ENCODE measurements at places on chromosomes 12 and 14. TPM values are rescaled to one million over a fixed set of nuclear protein-coding genes. Genes with fewer than 3 reads are reported as not detected.

- no peak for DNase-seq
These were observed 5.2 kb downstream of the TDP1 start for GRCh38 chr14:89960914-89961313.

DNA sequence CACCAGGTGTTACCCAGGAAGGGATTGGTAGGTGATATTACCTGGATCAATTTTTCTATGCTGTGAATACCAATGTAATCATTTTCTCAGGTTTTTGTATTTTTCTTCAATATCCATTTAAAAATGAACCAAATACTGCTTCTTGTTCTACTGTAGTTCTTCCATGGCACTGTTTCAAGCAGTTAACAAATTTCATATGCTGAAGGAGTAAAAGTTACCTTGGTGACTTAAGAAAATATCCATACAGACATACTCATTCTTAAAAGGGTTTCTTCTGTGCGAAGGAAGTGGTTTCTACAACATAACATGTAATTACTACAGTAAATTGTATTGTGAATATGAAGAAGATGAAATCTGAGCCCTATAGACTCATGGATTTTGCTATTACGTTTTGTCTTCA lies 222.5 kb downstream of the TMEM117 start:
- DNase-seq: no peak

- DNase-seq: no peak
These were observed 41.9 kb downstream of the CCDC177 start for GRCh38 chr14:69532561-69533340.

GRCh38 chr12:132568826-132569480 lies 41.4 kb downstream of the LRCOL1 start:
- DNase-seq: no peak

GRCh38 chr12:1595690-1596347 lies 1.4 kb upstream of the FBXL14 start:
- no peak for DNase-seq

GRCh38 chr12:4353785-4354208 lies 25.7 kb downstream of the FGF23 start:
- peak; percentile 21 for DNase-seq

GRCh38 chr12:131942671-131943070 lies 7.1 kb upstream of the EP400 start:
- no peak for DNase-seq

- peak; percentile 39 for DNase-seq
These were observed 187.7 kb downstream of the GALC start for GRCh38 chr14:87805315-87805723.

- no peak for DNase-seq
These were observed 86.8 kb downstream of the ADGRD1 start for GRCh38 chr12:131040491-131040890.

GRCh38 chr12:45773747-45774146 lies 44.2 kb downstream of the ARID2 start:
- no peak for DNase-seq

DNA sequence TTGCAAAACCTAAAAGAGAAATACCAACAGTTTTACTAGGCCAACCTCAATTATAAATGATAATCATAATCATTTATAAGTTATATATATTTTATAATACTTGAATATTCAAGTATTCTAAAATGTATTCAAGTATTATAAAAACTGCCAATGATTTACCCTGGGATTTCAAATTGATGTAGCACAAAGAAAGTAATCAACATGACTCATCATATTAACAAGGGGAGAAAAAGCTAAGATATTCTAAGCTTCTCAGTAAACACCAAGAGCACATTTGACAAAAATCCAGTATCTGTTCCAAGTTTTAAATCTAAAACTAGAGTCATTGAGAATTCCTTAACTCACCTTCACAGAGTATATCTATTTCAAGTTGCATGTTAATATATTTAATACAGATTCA lies 56.1 kb downstream of the CAPZA3 start:
- DNase-seq: no peak

GRCh38 chr12:93594766-93595311 lies 22.4 kb downstream of the SOCS2 start:
- no peak for DNase-seq

DNA sequence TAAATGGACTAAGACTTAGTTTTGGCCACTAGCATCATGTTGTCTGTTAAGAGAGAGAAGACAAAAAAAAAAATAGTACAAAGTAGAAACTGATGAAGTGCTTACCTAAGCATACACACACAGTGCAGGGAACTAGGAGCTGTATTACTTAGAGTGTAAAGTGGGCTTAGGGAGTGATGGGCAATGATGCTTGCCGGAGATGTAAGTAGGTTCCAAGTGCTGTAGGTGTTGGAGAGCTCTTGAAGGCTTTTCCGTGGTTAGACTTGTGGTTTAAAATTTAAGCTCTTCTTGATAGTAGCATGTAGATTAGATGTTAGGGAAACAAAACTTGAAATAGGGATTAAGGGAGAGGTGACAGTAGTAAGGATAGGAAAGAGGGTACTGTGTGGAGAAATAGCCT lies 34.7 kb downstream of the MIA2 start:
- DNase-seq: no peak

DNA sequence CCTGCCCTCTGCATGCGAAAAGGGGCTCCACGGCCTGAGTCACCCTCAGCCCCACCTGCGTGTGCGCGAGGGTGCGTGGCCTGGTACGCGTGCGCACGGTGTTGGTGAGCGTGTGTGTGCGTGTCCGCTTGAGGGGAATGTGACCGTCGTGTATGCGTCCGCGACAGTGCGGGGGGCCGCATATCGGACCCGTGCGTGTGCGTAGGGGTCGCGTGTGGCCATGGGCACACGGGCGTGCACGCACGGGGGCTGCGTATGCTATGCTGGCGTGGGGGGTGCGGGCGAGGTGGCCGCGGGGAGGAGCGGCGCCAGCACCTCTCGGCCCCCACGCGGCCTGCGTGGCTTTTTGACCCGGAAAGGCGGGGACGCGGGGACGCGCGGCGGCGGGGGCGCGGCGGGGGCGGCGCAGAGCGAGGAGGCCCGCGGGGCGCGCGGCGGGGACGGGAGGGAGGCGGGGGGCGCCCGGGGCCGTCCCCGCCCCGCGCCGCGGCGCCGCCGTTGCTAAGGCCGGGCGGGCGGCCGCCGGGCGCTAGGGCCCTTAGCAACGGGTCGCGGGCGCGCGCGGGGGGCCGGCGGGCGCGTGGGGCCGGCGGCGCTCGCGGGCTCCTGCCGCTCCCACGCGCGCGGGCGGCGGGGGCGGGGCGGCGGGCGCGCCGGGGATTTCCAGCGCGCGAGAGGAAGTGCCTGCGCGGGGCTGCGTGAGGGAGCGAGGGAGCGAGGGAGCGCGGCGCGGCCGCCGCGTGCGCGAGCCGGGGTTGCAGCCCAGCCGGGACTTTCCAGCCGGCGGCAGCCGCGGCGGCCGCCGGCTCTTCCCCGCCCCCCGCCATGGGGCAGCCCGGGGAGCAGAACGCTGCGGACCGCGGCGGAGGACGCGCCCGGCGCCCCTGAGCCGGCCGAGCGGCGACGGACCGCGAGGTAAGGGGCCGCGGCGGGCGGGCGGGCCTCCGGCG lies at the start of gene TRAF3:
Gene TRAF3, plus strand, starts transcription at position 689 of the 950 bp plus-strand sequence. CDS start 92,753 bp downstream, outside the sequence.
- DNase-seq: peak; percentile 37

- DNase-seq: no peak
These were observed 242.5 kb downstream of the ADGRD1 start for GRCh38 chr12:131196220-131196619.

- no peak for DNase-seq
These were observed 93.2 kb upstream of the SOX5 start for GRCh38 chr12:24042651-24043050.

- no peak for DNase-seq
These were observed 39.9 kb upstream of the DHRS7 start for GRCh38 chr14:60204843-60205774.

- no peak for DNase-seq
These were observed 15.1 kb downstream of the BMAL2 start for GRCh38 chr12:27347779-27348178.

DNA sequence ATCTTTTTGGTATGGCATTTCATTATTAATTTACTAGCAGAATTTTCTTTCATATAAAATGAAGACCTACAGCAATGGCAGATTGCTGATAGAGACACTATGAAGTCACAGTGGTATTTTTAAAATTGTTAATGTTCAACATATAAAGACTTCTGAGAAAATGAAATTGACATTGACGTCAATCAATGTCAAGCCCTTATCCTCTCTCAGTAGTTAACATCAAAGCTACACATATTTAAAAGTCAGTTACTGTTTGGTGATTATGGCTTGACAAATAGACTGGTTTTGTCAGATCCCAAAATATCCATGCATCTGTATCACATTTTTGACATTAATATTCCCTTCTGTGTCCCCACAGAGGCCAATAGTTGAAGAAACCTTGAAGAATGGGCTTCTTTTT lies 1069.1 kb upstream of the SEL1L start:
- DNase-seq: no peak

DNA sequence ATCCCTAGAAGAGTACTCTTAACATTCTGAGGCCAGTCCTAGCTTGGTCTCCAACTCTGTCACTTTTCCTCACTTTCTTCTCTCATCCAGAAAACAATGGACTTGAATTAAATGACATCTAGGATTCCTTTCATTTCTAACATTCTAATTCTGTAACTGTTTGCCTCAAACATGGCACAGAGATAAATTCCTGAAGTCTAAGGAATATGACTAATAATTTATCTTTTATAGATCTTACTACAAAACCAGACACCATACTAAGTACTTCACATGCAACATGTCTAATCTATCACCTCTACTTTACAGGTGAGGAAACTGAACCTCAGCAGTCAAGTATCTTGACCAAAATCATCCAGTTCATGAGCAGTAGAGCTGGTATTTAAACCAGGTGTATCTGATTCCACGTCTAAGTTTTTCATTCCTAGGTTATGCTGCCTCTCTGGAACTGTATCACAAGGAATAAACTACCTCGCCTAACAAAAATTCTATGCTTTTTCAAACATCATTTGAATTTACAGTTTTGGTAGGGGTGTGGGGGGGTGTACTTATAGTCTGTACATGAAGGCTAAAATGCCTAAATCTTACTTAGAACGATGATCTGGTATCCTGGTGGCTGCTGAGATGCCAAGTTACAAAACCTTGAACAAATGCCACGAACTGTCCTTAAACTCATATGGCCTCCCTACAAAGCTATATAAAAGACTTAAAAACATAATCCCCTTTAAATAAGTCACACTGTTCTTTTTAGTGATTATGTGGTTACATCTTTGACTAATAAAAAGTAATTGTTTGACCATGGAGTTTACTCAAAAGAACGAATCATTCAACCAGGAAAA lies 41.6 kb downstream of the ATXN2 start:
- DNase-seq: no peak

DNA sequence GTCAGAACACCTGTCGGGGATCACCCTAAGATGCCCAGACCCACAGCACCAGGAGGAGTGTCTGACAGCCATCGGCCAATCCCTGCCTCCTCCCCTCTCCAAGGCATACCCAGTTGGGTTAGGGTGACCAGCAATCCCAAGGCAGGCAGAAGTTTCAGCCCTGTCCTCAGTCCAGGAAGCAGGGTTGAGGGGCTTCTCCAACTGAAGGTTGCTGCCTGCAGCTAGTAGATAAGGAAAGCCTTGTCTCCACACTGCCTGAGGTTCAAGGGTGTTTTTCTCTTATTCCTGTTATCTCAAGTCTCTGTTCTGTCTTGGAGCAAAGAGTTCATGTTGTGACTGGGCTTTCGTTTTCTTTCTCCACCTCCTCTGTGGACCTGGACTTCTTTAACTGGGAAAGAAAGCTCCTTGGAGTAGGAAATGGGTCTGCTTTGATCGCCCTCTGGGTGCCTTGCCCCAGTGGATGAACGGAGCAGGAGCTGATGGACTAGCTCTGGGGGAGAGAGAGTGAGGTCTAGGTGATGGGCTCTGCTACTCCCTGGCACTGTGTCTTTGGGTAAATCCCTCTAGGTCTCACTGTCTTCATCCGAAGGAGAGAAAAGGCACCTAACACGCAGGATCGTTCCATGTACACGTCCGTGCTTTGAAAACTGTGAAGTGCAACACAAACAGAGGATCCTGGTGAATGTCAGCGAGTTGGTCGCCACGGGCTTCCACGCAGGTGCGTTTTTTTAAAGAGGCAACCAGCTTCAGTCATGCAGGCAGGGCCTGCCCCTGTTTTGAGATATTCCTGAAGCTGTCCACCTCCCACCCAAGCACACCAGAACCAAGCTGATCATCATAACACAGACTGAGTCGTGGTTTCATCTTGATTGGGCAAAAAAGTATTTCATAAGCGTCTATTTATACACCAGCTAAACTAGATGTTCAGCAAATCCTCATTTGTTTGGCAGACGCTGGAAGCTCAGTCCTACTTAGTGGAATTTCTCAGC lies 52.5 kb upstream of the FOXN3 start:
- DNase-seq: no peak

- DNase-seq: no peak
These were observed 204.5 kb upstream of the TBX3 start for GRCh38 chr12:114888448-114888847.

GRCh38 chr12:93022603-93023340 lies 93.7 kb upstream of the EEA1 start:
- peak; percentile 56 for DNase-seq

- peak; percentile 89 for DNase-seq
These were observed 34.9 kb downstream of the KRT80 start for GRCh38 chr12:52156757-52157565.

TEP1 gene
- 8.8 TPM for total RNA-seq

RD3L gene
- not detected for total RNA-seq

KIF5A gene
- 0.47 TPM for total RNA-seq

TEX22 gene
- 0.06 TPM for total RNA-seq

DNAI7 gene
- total RNA-seq: not detected

CCDC85C gene
- total RNA-seq: 12.9 TPM

KRT80 gene
- 45.7 TPM for total RNA-seq

KLRC2 gene
- total RNA-seq: not detected

ACOT6 gene
- total RNA-seq: not detected
